ENCODE measurements at places on chromosomes 12 and 14. TPM values are rescaled to one million over a fixed set of nuclear protein-coding genes. Genes with fewer than 3 reads are reported as not detected.

DNA sequence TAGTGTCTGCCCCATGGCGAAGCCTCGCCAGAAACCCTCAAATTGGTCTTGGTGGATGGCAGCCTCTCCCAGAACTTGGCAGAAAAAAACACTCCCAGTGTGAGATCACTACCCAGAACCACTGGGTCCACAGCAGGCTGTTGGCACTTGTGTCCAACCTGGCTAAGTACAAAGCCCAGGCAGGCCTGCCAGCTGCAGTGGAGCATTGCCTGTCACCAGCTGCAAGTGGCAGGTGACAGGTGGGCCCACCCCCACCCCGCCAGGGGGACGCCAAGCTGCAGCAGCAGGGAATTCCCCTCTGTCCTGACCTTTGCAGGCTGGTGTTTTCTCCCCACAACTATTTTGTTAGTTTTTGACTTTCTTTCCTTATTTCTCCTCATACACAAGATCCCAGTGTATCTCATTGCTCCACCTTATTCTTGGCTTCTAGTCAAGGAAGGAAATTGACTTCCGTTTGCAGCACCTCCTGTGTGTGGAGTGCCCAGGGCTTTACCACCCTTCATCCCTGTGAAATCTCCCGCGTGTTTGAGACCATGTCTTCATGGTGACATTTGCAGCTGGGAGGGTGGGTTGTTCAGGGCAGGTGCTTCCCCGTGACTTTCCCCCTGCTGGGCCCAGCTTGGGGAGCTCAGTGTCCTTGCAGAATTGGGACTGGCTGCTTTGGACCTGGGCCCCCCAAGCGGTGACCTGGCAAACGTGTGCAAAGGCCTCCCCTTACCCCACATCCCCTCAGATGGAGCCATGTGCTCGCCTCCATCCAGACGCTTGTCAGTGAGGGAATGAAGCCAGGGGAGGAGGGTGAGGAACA is 73.8 kb upstream of the RIN3 start:
- peaks cover 31% of the 10 kb centered on the region for H3K27me3 ChIP-seq
- H3K4me3 ChIP-seq, result no peak overlapping the region
- no peaks in the 10 kb centered on the region for H3K36me3 ChIP-seq
- DNase-seq, result no peak
- no peak overlapping the region for H3K27ac ChIP-seq
- peaks cover 36% of the 10 kb centered on the region for H3K4me1 ChIP-seq

The GABARAPL1 gene
- total RNA-seq, result 53.7 TPM

- no peak for DNase-seq
- H3K4me1 ChIP-seq, result peaks cover 7% of the 10 kb centered on the region
- H3K27ac ChIP-seq, result no peak overlapping the region
- H3K4me3 ChIP-seq, result no peak overlapping the region
- no peaks in the 10 kb centered on the region for H3K36me3 ChIP-seq
These were observed 13.1 kb downstream of the ARID2 start for GRCh38 chr12:45742590-45742989.

DNA sequence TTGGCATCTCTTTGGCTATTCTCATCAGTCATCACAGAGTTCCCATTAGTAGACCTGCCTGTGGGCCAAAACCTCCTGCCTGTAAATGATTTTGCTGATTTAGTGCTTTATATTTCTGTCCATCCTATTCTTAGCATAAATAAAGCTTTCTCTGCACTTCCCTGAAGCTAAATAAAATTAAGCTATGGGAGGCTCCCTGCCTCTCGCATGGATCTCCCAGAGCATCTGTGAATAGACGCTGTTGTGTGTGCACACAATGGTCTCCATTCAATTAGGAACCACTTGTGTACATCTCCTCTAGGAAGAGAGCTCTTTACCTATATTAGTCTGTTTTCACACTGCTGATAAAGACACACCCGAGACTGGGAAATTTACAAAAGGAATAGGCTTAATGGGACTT is 80.4 kb downstream of the PPFIBP1 start:
- H3K36me3 ChIP-seq, result no peaks in the 10 kb centered on the region
- no peak overlapping the region for H3K4me3 ChIP-seq
- no peak overlapping the region for H3K27ac ChIP-seq
- H3K4me1 ChIP-seq, result no peaks in the 10 kb centered on the region

DNA sequence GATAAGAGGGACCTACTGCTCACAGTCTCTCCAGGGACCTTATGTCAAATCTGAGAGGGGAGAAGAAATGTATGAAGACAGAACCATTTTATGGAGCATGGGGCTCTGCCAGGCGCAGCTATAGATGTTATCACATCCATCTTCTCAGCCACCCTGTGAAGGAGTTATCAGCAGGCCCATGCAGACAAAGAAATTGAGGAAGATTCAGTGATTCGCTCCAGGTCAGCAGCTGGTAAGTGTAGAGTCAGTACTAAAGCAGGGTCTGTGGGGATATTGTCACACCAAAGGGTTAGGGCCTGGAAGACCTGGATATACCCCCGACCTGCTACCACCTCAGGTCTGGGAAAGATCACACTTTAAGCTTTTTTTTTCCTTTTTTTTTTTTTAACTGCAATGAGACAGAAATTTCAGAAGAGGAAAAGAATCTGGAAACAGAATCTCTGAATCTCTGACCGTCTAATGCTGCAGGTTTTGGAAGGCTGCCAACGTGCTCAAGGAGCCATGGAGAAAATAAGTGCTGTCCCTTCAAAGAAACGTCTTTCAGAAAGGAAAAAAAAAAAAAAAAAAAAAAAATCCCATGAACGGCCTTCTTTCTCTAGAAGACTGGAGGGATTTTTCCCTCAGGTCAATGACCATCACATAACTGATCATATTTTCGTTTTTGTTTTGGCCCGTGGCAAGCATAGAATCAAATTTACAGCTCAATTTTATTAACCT is 73.3 kb upstream of the PLEKHG7 start:
- H3K36me3 ChIP-seq, result no peaks in the 10 kb centered on the region
- no peaks in the 10 kb centered on the region for H3K27me3 ChIP-seq
- no peak overlapping the region for H3K4me3 ChIP-seq
- no peak for DNase-seq
- H3K4me1 ChIP-seq, result no peaks in the 10 kb centered on the region

Measured in T-cell (primary cell).